ENCODE measurements at places on chromosomes 12 and 14. TPM values are rescaled to one million over a fixed set of nuclear protein-coding genes. Genes with fewer than 3 reads are reported as not detected.

The RFLNA gene
- not detected for total RNA-seq

The GLIPR1L2 gene
- total RNA-seq, result 0.20 TPM

The SIX1 gene
- 5.7 TPM for total RNA-seq

The C14orf39 gene
- total RNA-seq, result not detected

The STXBP6 gene
- 2.7 TPM for total RNA-seq

The KRT78 gene
- 0.10 TPM for total RNA-seq

The PAPLN gene
- 4.6 TPM for total RNA-seq

The KRT83 gene
- total RNA-seq, result 5.3 TPM

All from A549 treated with AZD2906 at 1 μM for 4 hours (cell line).